GDM1 (cell line): ENCODE measurements at places on chromosomes 12 and 14.

DNA sequence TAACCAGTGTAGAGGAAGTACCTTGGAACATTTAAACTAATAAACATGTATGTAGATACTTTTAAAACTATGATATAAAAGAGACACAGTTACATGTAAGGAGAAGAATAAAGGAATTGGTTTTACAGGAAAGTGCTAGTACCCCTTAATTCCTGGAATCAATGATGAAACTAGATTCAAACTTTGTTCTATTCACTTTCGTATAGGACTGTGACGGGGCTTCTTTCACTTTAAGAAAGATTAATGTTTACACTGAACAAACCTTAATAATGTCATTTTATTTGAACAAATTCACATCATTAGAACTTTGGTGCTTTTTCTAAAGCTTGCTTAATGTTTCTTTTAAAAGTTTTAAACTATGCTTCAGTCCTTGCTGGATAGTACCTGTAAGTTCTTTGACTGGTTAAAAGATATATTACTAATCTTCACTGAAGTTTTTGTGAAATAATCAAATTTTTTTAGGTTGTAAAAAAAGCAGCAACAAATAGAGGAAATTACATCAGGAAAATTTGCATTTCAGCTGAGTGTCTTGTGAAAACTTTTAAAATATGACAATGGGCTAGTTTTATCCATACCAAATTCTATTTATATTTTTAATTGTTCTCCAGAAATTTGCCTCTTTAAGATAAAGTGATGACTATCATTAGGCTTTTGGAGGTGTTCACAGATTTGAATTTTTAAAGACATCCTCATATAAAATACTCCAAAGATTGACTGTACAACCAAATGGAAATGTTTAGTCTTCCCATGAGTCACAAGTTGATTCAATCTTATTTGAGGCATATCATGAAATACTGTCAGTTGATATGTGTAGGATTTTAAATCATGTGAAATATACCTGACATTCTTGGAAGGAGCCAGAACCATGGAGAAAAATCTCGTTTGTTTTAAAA lies 36.2 kb downstream of the PAPOLA start:
- DNase-seq = no peak

- no peak for DNase-seq
Observed at GRCh38 chr12:4933411-4933810, 23.7 kb downstream of the KCNA1 start.

DNA sequence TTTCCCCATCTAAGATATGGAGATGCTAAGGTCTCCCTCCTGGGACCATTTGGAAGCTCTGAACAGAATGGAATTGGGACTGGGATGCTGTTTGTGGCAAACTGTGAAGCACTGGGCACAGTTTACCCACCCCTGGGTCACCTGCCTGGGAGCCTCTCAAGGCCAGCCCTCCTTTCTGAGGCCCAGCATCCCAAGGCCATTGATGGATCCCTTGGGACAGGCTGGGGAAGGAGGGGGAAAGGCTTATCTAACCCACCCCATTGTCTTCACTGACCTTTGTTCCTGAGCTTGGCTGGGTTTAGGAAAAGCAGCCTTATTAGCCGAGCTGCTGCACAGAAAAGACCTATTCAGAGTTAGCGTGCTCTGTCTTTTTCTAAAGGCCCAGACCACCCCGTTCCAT lies 5.2 kb downstream of the CCDC85C start:
- no peak for DNase-seq

DNA sequence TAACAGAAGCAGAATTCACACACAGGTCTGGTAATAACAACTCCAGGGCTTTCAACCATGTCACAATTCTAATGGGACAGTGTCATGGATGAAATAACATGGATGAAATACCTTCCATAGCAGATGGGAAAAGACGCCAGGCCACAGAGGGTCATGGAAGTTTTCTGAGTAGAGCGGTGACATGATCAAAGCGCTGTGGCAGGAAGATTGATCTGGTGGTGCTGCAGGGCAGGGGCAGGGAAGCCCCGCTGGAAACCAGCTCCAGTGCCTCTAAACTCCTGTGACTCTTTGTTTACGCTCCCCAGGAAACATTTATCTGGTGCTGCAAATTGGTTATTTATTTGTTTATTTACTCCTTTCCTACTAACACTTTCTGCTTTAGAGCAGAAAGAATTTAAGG lies 108.3 kb upstream of the HMGA2 start:
- DNase-seq = no peak

GRCh38 chr12:102114212-102114611 lies 5.7 kb downstream of the NUP37 start:
- no peak for DNase-seq

DNA sequence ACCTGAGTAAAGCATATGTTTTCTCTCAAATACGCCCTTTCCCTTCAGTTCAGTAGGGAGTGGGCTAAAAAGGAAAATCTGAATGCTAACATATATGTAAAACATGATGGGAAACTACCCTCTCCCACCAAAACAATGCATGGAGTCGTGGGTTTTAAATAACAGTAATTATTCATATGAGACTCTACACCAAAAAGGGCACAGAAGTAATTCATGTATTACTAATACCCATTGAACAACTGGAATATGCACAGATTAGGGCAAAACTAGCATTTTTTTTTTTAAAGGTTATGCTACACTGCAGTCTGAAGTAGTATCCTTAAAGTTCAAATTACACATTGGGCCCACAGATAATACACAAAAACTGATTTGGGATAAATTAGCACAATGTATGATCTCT lies 8.1 kb upstream of the ARID2 start:
- DNase-seq = no peak

- DNase-seq = no peak
Observed at GRCh38 chr14:60051721-60052221, 40.0 kb upstream of the PCNX4 start.

- no peak for DNase-seq
Observed at GRCh38 chr12:51126297-51126696, 42.9 kb upstream of the CSRNP2 start.

DNA sequence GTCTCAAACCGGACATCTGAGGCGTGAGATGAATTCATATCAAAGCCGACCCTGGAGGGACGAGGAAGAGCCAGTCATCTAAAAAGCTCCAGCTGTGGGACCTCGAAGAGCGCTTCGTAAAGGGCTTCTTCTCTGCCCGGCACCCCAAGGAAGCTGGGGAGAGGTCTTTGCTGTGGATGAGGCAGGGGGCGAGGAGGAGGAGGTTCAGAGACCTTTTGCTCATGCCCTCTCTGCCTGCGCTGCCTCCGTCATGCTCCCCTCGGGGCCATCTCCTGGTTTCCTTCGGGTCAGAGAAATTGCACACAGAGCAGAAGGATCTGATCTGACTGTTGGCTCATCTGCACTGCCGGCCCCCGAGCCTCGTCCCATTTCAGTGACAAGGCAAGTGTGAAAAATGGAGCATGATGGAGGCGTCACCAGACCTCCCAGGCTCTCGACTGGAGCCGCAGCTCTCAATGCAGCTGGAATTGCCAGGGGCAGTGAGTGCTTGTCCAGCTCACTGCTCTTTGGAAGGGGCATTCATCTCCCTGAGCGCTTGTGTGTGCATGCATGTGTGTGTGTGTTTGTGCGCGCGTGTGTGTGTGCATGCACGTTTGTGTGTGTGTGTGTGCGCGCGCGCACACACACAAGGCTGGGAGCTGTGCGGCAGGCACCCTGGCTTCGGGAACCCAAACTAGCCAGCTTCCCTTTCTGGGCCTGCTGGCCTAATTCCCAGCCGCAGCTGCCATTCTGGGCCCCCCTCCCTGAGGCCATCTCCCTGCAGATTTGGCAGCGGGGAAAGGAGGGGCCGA lies 9.2 kb downstream of the CABP1 start:
- DNase-seq = no peak

DNA sequence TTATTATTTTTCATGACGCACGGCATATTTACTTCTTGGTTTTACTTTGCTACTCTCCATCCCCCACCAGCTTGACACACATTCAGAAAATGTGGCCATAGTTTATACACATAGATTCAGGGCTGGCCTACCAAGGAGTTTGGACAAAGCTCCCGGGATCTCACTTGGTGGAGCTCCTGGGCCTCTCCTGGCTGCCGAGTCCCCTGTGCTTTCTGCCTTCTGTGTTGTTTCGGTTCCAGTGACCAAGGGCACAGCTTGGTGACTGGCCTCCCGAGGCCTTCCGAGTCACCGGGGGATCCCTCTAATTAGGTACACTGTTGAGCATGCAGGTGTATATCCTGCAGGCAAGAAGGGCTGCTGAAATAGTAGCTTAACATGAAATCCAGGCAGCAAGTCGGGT lies 63.5 kb downstream of the RGS6 start:
- no peak for DNase-seq

DNA sequence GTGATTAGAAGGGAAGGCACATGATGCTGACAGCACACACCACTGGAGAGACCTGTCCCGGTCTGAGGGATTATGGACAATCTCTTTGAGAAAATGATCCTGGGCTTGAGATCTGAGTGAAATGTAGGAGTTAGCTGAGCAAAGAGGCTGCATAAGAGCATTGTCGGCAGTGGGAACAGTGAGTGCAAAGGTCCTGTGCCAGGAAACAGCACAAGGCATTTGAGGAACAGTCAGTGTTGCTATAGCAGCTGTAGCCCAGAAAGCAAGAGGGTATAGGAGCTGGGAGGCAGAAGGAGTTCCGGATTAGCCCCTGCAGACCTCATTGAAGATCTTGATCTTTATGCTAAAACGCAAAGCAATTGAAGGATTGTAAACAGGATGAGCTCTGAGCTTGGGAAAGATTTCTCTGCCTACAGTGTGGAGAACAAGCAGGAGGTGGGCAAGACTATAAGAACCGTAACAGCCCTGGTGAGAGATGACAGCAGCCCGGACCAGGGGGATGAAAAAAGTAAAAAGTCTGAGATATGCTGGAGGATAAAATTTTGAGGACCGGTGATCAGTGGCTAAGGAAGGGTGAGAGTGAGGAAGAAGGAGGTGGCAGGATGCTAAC lies 28.5 kb downstream of the CFL2 start:
- no peak for DNase-seq

GRCh38 chr12:107903341-107904061 lies 129.0 kb downstream of the ASCL4 start:
- DNase-seq = no peak

DNA sequence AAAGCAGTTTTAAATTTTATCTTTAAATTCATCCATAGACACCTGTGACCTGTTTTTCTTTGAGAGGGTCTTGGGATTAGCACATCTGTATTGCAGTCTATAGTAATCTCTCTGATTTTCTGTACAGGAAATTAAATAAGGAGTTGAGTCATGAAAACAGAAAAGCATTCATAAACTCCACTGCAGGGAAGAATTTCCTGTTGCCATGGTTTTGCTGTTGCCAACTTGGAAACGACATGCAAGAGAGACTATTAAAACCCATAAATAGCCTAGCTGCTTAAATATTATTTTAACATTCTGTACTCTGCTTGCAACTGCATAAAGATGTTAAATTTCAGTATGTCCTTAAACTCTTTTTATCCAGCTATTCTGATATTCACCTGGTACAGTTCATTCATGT lies 281.0 kb upstream of the RGS6 start:
- DNase-seq = no peak

- DNase-seq = no peak
Observed at GRCh38 chr14:98956181-98956580, 315.8 kb downstream of the BCL11B start.

DNA sequence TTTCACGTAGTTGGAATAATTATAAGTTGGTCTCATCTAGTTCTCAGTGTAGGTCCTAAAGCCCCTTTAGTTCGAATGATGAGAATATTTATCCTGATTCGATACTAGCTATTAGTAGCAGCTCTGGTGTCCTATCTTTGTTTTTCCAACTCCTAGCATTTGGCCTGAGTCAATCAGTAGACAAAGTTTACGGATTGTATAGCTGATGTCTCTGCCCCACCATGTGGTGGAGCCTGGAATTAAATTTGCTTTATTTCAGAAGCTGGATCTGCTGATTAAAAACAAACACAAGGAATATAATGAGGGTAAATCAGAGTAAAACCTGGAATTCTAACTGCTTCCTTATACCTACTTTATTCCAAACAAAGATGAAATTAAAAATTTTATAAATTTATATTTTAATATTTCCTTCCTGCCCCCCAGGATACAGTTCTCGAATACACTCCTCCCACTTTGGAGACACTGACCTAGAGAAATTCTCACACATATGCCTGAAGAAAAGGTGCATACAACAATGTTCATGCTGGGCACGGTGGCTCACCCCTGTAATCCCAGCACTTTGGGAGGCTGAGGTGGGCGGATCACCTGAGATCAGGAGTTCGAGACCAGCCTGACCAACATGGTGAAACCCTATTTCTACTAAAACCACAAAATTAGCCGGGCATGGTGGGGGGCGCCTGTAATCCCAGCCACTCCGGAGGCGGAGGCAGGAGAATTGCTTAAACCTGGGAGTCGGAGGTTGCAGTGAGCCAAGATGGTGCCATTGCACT lies 7.6 kb upstream of the BRMS1L start:
- peak; percentile 2 for DNase-seq

GRCh38 chr14:97978341-97978740 lies 1181.2 kb downstream of the VRK1 start:
- no peak for DNase-seq

DNA sequence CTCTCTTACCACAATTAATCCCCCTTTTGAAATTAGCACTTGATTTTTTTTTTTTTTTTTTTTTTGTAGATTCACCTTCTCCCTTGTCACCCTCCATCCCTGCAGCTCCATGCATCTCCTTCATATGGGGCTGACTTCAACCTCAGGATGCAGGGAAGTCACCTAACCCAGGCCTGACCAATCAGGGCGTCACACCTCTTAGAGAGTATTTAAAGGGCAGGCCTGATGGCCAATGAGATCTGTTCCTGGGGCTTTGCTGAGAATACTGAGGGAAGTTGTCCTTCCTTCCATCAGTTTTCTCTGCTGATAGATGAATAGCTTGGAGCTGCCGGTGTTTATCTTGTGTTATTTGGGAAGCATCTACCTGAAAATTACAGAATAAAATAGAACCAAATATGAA lies 1104.7 kb upstream of the TMEM132C start:
- no peak for DNase-seq

DNA sequence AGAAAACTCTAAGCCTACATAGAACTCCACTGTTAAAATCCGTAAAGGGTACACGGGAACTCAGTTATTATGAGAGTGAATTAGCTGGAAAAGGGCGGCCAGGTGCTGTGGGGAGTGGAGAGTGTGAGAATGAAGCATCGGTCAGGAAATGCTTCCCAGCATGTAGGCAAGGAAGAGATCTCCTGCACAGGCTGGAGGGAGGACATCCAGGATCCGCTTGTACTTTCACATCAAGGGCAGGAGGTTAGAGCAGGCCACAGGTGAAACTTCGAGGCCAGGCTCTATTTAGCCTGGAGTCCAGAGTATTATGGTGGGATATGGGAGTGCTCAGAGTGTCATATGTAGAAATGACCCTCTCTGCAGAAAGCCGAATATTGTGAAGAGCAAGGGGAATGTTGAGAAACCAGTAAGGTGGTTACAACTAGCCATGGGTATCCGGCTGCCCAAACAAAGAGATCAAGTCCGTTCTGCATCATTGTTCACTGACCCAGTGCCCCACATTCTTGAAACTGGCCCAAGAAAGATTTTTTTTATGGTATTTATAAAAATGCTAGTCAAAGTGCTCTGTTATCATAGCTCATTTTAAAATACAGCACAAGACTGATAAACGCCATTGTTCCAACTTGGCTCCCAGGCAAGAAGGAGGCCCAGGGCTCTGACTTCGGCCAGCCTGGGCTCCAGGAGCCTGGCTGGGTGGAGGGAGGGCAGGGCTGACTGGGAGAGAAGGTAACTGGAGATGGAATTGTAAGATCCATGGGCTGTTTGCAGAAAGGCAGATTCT lies 79.4 kb upstream of the HIF1A start:
- DNase-seq = no peak

- DNase-seq = no peak
Observed at GRCh38 chr12:28191051-28192048, 1.1 kb downstream of the CCDC91 start.
